Regular cardiac myocyte (primary cell): ENCODE measurements at places on chromosomes 1 and 21. TPM values are rescaled to one million over a fixed set of nuclear protein-coding genes. Genes with fewer than 3 reads are reported as not detected.

C4BPB gene
- not detected in 2 replicates for total RNA-seq

AIRE gene
- 0.28 TPM in 1 of 2 replicates, not detected in the other for total RNA-seq

ASCL5 gene
- under 0.01 TPM in 1 of 2 replicates, not detected in the other for total RNA-seq

ERICH3 gene
- under 0.01 TPM in 1 of 2 replicates, not detected in the other for total RNA-seq

AVPR1B gene
- total RNA-seq, result not detected in 2 replicates

C1orf87 gene
- total RNA-seq, result not detected in 2 replicates
